ENCODE measurements at places on chromosomes 2 and 18.
A peak's percentile ranks its signal among the peaks of the same experiment; 100 is the strongest.

DNA sequence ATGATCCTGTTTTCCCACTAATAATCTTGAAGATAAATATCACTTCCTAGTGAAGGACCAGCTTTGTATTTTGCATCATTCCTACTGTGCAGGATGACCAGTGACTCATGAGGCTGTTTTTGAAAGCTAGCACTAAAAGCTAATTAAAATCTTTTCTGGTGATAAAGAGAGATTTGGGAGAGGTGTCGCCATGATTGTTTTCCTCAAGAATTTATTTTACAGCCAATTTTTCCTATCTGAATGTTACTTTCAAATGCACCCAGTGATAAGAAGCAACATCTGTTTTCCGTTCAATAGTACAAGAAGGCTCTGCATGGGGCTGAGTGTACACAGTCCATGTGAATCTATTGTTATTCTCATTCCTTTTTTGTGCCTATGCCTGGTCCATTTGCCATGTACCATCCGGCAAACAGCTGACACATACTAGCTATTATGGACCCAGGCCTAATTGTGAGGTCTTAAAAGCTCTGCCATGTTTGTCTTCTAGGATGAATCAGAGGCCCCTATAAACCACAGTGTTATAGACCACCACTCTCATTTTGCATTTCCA, 28.4 kb downstream of the MEIS1 start:
- no peak for DNase-seq

- DNase-seq: no peak
Measured at GRCh38 chr2:162252153-162252552, 8.9 kb upstream of the FAP start.

DNA sequence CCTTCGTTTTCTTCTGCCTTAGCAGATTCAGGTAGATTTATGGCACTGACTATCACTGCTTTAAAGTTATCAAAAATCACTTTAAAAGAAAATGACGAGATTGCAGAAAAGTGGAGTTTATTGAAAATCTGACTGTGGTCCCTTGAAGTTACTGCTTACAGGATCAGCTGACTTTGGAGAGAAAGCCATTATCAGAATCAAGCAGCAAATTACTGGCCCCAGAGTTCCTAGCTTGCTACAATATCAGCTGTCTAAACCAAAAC, 18.5 kb downstream of the MBP start:
- no peak for DNase-seq

- no peak for DNase-seq
Measured at GRCh38 chr18:36848609-36849008, 19.7 kb downstream of the KIAA1328 start.

GRCh38 chr2:69624131-69624530, 19.4 kb downstream of the AAK1 start:
- DNase-seq: no peak

- DNase-seq: no peak
Measured at GRCh38 chr2:75256485-75256884, 57.2 kb upstream of the TACR1 start.

DNA sequence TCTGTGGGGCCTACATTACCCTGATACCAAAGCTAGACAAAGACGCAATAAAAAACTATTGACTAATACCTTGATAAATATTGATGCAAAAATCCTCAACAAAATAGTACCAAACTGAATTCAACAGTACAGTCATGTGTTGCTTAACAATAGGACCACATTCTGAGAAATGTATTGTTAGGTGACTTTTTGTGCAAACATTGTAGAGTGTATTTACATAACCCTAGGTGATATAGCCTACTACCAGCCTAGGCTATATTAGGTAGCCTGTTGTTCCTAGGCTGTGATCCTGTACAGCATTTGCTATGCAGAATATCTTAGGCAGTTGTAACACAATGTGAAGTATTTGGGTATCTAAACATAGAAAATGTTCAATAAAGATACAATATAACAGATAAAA, 36.7 kb downstream of the CCDC138 start:
- no peak for DNase-seq

- no peak for DNase-seq
Measured at GRCh38 chr18:10949655-10950054, 199.7 kb downstream of the PIEZO2 start.

DNA sequence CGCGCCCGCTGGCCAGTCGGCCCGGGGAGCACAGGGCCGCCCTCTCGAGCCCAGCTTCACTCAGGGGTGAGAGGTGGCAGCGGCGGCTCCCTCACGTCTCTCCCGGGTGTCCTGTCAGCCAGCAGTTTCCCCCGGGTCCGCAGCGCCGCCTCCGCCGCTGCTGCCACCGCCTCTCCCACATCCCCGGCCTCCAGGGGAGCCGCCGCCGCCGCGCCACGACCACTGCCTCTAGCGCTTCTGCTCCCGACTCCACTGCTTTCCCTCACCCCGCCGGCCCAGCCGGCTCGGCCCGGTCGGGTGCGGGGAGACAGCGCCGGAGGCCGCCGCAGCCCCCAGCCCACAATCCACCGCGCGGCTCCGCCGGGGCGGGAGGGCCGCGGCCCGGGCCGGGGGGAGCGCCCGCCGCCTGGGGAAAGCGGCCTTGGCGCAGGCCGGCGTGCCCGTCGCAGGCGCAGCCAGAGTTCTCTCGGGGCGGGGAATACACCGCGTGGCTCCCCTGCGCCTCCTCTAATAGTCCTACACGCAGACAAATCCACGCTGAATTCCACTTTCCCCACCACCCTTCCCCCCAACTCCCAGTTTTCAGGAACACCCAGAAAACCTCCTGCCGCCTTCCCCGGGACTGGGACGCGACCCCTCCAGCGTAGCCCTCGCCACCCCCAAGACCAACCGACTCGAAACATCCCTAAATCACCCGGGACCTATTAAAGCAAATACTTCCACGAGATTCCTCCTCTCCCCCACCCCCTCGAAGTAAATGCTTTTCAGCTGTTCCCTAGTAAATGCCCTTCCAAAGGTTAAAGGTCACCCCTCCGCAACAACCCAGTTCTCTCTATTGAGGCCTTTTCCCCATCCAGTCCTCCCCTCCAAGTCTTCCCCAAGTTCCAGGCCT, at the start of gene VPS54:
Gene VPS54, minus strand, starts transcription at position 346 of the 892 bp plus-strand sequence. CDS start 35,429 bp downstream, outside the sequence.
- peak; percentile 50 for DNase-seq

DNA sequence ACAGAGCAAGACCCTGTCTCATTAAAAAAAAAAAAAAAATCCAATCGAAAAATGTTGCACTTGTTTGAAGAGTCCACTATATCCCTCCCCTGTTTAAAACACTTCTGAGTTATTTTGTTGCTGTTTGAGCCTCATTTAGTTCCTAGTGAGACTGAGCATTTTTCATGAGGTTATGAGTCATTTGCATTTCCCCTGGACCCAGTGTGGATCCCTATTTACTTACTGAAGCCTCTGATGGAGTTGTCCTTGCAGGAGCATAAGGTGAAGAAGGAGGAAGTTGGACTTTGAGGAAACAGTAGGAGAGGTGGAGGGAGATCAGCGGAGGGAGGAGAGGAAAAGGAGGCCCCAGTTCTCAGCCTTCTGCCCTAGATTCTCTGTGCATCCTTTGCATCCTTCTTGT, 5.1 kb downstream of the CXCR1 start:
- DNase-seq: no peak

DNA sequence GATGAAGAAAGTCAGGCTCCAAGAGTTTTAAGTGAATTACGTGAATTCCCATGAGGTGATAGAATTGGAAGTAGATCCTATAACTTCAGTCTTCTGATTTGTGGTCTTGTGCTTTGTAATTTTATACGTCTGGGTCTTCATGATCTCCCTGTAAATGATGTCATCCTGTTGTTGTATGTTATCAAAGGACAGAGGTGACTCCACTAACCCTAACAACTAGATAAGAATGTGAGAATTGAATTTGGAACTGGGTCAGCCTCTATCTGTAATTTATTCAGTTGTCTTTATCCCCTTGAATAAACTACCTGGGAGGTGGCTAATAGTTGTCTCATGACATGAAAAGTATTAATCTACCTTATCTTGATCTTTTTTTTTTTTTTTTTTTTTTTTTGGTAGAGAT, 86.4 kb upstream of the B3GNT2 start:
- no peak for DNase-seq

- no peak for DNase-seq
Measured at GRCh38 chr2:239263669-239264491, 136.9 kb downstream of the HDAC4 start.

- no peak for DNase-seq
Measured at GRCh38 chr2:180208841-180209240, 201.7 kb upstream of the CWC22 start.

- DNase-seq: no peak
Measured at GRCh38 chr18:27674411-27674810, 489.3 kb upstream of the CHST9 start.

DNA sequence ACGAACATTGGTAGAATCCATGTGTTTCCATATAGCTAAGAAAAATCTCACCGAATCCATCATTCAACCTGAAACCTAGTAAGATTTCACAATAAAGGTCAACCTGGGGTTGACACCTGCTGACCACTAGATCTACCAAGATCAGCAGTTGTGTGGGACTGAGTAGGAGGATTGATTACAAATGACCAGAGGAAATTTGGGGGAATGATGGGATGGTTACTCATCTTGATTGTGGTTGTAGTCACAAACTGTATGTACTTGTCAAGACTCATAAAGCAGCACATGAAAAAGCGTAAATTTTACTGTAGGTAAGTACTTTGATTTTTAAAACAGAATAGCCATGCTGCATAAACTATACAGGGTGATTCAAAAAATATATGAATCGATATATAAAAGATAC, 14.7 kb downstream of the DAPL1 start:
- DNase-seq: no peak

DNA sequence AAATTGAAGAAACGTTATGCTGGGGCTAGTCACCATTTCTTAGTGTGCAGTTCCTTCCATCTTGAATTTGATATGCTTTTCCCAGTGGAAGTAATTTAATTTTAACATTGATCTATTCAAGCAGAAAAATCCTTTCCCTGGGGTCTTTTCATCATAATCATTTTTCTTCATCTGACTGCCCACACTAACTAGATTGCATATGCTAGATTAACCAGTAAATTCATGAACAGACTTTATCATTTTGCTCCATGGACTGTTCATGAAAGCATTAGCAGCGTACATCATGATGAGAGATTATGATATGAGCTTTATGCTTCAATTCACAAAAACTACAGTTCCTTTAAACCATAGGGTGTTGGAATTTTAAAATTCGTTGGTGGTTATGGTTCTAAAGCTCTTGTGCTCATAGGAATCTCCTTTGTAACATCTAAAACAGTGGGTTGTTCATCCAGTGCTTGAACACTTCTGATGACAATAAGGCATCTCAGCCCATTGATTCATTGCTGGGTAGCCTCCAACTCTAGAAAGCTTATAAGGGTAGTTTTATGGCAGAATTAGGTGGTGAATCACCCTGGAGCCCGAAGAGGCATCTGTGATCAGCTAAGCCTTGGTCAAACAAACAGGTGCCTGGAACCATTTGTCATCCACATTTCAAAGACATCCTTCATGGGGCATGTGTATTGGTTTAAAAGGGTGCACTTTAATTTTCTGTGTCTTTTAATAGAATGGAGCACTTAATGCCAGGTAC, 77.2 kb upstream of the NDUFV2 start:
- DNase-seq: no peak

- DNase-seq: no peak
Measured at GRCh38 chr2:127853671-127854070, 4.3 kb downstream of the POLR2D start.

DNA sequence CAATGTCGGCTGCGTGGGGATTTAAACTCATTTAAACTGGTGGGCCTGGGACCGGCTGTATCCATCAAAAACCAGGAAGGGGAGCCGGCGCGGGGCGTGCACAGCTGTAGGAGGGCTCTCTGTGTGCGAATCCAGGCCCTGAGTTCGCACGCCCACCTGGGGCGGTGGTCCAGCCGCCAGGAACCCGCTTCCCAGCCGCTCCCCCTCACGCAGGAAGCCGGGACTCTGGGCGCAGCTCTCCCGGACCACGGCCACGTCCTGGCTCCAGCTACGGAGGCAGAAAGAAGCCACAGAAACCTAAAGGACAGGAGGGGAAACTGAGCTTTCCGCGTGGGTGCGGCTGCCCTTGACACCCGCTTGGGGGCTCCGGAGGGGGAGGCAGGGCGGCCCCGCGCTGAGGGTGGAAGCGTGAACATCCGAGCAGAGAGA, 80.6 kb downstream of the GFPT1 start:
- no peak for DNase-seq

DNA sequence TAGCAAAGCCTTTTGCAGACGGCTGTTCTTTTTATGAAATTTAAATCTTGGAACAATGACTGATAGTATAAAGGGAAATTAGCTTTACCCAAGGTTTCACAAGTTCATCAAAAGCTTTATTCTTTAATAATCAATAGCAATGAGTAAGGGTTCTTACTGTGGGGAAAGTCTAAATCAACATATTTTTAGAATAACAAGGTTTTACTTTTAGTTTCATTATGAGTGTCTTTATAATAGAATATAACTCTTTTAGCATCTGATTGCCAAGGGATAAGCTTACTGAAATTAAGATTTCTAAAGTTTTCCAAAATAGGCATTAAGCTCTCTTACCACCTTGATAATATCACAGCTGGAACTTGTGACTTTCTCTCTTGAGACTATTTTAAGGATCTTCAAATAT, 1489.7 kb downstream of the LRP1B start:
- no peak for DNase-seq

- no peak for DNase-seq
Measured at GRCh38 chr2:118836411-118836930, 11.0 kb downstream of the EN1 start.

- no peak for DNase-seq
Measured at GRCh38 chr18:48756511-48757226, 194.1 kb downstream of the SMAD7 start.

DNA sequence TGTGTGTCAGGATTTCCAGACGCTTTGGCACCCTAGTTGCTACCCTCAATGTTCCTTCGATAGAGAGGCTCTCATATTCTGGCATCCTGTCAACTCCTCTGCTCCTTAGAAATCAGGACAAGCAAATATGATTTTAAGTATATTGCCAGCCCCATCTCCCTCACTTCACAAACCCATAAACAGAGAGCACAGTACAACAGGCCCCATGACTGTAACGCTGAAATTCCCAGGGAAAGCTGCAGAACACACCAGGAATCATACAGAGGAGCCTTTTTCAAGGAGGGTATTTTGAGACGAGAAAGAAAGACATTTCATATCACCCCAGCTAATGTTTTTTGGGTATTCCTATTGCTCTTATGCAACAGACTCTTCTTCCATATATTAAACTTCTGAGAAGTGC, 162.9 kb downstream of the NAPG start:
- DNase-seq: no peak

Data from activated T-cell treated with anti-CD3 and anti-CD28 coated beads for 48 hours (primary cell).